Body of pancreas (tissue), 4 donors: ENCODE measurements at places on chromosomes 13 and 19.

DNA sequence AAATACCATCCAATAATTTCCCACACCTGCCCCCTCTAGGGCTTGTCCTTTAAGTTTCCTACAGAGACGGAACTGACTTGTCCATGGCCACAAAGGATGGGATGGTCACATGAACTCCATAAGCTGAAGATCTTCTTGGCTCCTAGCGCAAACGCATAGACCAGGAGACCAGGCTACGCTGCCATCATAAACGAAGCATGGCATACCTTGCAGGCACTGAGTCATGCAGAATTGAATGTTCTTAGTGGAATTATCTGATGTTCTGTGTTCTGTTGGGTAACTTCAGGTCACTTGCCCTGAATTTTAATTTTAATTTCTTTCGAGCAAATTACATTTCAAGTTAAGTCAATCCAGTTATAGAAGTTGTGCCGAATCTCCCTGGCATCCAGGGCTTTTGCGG is 96.4 kb upstream of the STARD13 start:
- H3K36me3 ChIP-seq: no peaks in the 10 kb centered on the region
- peaks cover 82% of the 10 kb centered on the region for H3K4me1 ChIP-seq
- no peak for DNase-seq

GRCh38 chr13:50214514-50214913 is 199.3 kb downstream of the KCNRG start:
- H3K27ac ChIP-seq: no peak overlapping the region
- no peaks in the 10 kb centered on the region for H3K4me1 ChIP-seq

GRCh38 chr13:93226623-93227279 is at the start of gene GPC6:
Gene GPC6, plus strand, starts transcription at chr13:93226807.
- H3K27ac ChIP-seq: no peak within 1 kb of the TSS
- no peaks in the 10 kb centered on the region for H3K27me3 ChIP-seq
- peak within 1 kb of the TSS; percentile 24 for H3K4me3 ChIP-seq
- no peaks in the 10 kb centered on the region for H3K36me3 ChIP-seq
- H3K4me1 ChIP-seq: peaks cover 26% of the 10 kb centered on the region

DNA sequence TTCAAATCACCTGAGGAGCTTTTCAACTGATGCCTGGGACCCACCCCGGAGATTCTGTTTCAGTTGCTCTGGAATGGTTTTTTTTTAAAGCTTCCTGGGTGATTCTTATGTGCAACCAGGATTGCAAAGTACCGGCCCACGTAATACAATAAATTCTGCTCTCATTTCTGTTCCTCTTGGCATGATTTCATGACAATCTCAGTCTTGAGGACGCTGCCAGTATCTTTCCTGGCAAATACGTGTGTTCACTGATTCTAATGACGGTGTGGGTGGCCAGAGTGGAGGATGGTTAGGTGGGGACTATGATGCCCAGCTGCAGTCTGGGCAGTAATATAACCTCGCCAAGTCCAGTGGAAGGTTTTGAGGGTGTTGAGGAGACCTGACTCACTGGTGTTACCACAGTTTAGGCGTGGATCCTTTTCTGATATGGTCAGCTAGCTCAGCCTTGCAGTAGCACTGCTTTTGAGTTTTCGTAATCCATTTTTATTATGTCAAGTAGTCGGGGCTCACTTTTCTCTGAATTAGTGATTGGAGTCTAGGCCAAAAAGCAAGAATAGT is 49.4 kb downstream of the FAM124A start:
- H3K27me3 ChIP-seq: peaks cover 3% of the 10 kb centered on the region
- no peaks in the 10 kb centered on the region for H3K36me3 ChIP-seq
- H3K4me3 ChIP-seq: no peak overlapping the region
- H3K27ac ChIP-seq: no peak overlapping the region
- no peak for DNase-seq

DNA sequence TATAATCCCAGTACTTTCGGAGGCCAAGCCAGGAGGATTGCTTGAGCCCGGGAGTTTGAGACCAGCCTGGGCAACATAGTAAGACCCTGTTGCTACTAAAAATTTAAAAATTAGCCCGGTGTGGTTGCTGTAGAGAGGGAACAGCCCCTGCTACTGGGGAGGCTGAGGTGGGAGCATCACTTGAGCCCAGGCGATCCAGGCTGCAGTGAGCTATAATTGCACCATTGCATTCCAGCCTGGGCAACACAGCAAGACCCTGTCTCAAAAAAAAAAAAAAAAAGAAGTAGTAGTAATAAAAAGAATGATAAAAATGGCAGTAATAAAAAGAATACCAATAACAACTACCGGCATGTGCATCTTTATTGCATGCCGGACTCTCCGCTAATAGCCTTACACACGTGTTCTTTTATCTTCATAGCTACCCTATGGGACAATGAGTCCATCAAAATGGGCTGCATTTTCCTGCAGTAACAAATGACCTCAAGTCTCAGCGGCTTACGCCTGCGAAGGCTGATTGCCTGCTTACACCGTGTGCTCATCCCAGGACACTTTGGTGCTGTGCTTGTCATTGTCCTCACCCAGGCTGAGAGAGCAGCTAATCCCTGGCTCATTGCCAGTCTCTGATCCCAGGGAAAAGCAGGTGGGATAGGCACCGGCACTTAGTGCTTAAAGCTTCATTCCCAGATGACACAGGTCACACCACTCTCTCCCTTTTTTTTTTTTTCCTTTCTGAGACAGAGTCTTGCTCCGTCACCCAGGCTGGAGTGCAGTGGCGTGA is 14.4 kb upstream of the SYCN start:
- H3K4me1 ChIP-seq: no peaks in the 10 kb centered on the region
- no peak overlapping the region for H3K27ac ChIP-seq
- H3K36me3 ChIP-seq: no peaks in the 10 kb centered on the region
- no peak overlapping the region for H3K4me3 ChIP-seq

DNA sequence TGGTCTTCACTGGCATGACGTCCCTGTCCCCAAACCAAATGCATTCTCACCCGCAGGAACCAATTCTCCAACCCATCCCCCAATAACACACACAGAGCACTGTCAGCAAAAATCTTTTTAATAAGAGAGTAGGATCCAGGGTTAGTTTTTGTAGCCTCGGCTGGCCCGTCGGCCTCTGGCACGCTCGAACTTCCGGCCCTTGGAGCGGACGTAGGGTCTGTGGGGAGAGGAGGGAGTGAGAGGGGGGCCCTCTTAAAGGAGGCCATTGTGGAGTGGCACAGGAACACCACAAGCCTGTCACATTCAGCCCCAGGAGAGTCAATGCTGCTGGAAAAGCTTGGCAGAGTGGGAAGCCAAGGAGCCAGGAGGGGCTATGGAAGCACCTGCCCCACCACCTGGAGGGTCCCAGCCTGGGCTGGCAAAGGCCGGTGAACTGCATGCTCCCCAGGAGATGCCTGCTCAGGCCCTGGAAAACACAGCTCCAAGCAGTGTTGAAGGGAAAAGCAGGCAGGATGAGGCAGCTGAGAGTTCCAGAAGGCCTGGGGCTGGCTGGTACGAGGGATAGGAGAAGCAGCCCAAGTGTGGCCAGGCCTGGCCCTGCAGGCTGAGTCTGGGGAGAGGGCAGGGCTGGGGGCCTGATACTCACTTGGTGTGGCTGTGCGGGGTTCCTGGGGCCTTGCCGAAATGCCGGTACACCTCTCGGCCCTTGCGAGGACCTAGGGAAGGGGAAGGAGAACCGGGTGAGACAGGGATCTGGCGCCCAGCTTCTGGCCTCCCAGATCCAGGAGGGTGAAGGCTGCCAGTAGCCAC is 560 bp upstream of the FAM83E start:
- no peak overlapping the region for H3K4me3 ChIP-seq
- peaks cover 37% of the 10 kb centered on the region for H3K4me1 ChIP-seq
- H3K27ac ChIP-seq: peak overlapping the region; percentile 26
- no peaks in the 10 kb centered on the region for H3K27me3 ChIP-seq
- DNase-seq: no peak
- H3K36me3 ChIP-seq: peaks cover 16% of the 10 kb centered on the region

GRCh38 chr19:11736696-11737095 is 2.0 kb downstream of the ZNF823 start:
- no peak overlapping the region for H3K4me3 ChIP-seq
- H3K36me3 ChIP-seq: no peaks in the 10 kb centered on the region
- peak; percentile 7 for DNase-seq
- peak overlapping the region; percentile 94 for H3K27ac ChIP-seq

DNA sequence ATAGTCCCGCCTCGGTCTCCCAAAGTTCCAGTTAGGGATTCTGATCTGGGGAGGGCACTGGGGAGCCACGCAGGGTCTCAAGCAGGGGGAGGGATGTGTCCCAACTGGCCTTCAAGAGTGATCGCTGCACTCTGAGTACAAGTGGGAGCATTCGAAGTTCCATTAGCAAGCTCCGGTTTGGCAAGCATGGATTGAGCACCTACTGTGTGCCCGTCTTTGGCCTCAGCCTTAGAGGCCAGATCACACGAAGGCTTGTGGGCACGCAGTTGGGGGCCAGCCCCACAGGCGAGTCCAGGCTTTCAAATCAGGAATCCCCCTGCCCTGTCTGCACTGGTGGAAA is 32.1 kb upstream of the TCF3 start:
- H3K4me1 ChIP-seq: no peaks in the 10 kb centered on the region
- no peaks in the 10 kb centered on the region for H3K36me3 ChIP-seq
- DNase-seq: no peak

DNA sequence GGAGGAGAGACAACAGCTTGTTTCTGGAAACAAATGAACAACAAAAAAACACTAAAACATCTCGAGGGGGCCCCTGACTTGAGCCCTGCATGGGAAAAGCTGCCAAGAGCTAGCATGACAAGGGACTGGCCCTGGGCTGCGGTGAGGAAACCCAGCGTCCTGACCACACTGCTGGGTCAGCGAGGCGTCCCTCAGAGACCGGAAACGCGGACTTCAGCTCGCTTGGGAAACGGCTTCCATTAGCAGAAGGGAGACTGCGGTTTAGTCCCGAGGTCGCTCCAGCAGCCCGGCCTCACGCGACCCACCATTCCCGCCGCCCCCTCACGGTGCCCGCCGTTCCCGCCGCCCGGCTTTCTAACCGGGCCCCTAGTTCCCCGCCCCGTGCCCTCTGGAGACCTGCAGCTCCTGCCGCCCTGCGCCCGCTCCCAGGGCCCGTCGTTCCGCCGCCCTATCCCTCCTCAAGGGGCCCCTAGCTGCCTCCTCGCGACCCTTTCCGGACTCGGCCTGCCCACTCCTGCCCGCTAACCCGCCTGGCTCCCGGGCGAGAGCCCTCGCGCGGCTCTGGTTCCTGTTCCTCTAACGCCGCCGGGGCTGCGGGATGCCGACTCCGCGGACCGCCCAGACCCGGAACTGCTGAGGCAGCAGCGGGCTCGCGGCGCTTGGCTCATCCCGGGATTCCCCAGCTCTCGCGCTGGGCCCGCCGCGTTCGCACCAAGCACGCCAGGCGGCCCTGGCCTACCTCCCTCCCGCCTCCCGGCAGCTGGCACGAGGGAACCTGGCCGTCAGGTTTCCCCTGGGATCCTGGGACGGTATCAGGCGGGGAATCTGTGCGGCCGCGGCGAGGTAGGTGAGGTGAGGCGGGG is at the start of gene CCDC122:
Gene CCDC122, minus strand, starts transcription at position 849 of the 863 bp plus-strand sequence. CDS start 10,364 bp downstream, outside the sequence.
- H3K4me1 ChIP-seq: peaks cover 12% of the 10 kb centered on the region
- H3K4me3 ChIP-seq: peak within 1 kb of the TSS; percentile 38
- no peaks in the 10 kb centered on the region for H3K36me3 ChIP-seq
- DNase-seq: peak; percentile 89

- H3K36me3 ChIP-seq: no peaks in the 10 kb centered on the region
- no peaks in the 10 kb centered on the region for H3K4me1 ChIP-seq
- no peak overlapping the region for H3K27ac ChIP-seq
- no peak for DNase-seq
These were observed 26.1 kb upstream of the TFDP1 start for GRCh38 chr13:113558461-113558860.

DNA sequence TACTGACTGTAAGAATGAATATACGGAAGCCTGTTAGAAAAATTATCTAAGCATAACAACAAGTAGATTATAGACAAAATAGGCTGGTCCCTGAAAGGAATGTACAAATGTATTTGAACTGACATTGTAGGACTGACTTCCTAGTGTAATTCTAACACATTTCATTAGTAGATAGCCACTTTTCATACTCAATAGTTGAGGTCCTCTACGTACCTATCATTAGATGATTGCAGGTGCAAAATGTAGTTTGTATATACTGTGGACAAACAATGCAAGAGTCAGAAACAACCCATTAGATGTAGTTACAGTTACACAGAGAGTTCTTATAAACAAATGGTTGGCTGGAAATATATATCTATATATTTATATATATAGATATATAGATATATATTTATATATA is 402.3 kb upstream of the SLITRK6 start:
- DNase-seq: no peak
- H3K4me3 ChIP-seq: no peak overlapping the region
- H3K27me3 ChIP-seq: no peaks in the 10 kb centered on the region
- H3K27ac ChIP-seq: no peak overlapping the region
- no peaks in the 10 kb centered on the region for H3K4me1 ChIP-seq

DNA sequence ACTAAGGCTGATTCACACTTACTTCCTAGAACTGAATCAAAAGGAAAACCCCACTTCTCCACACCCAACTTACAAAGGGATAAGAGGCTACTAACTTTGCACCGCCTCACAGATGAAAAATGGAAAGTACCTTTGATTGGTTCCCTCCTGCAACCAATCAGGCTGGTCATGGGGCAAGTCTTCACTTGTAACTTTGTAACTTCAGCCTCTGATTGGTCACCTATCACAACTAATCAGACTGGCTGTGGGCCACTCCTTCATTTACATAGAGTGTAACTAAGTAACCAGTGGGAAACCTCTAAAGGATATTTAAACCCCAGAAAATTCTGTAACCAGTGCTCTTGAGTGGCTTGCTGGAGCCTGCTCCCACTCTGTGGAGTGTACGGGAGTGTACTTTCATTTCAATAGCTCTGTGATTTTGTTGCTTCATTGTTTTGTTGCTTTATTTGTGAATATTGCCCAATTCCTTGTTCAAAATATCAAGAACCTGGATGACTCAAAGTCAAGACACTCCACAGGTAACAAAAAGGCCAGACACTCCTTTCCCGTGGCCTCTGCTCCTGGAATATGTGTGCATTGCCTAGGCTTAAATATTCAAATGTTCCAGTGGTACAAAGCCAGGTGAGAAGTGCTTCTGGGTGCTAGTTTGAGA is 50.5 kb downstream of the RFC3 start:
- H3K27ac ChIP-seq: no peak overlapping the region
- H3K36me3 ChIP-seq: no peaks in the 10 kb centered on the region
- peaks cover 37% of the 10 kb centered on the region for H3K4me1 ChIP-seq
- H3K27me3 ChIP-seq: no peaks in the 10 kb centered on the region
- DNase-seq: no peak

- H3K27me3 ChIP-seq: no peaks in the 10 kb centered on the region
- no peak overlapping the region for H3K4me3 ChIP-seq
These were observed 12.0 kb downstream of the KMT2B start for GRCh38 chr19:35729763-35730162.

DNA sequence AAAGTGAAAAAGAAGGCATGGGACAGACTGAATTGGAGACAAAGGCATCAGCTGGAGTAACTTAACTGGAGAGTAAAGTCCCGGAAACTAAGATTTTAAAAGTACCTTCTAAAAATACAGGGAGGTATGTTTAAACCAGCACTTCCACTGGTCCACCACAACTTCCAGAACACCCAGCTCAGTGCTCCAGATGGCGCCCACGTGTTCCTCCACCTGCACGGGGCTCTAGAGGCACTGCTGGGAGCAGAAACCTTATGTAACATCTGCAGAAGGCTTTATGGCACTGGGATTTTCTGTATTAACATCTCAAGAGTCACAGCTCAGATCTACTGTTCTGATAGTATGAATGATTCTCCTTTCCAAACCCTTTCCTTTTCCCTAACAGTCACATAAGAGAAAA is 252.1 kb downstream of the DCLK1 start:
- no peak overlapping the region for H3K4me3 ChIP-seq
- H3K27ac ChIP-seq: no peak overlapping the region
- no peak for DNase-seq

- H3K27me3 ChIP-seq: no peaks in the 10 kb centered on the region
- no peak overlapping the region for H3K4me3 ChIP-seq
- DNase-seq: no peak
- no peaks in the 10 kb centered on the region for H3K36me3 ChIP-seq
- no peaks in the 10 kb centered on the region for H3K4me1 ChIP-seq
These were observed 68.6 kb upstream of the MIR17HG start for GRCh38 chr13:91278888-91279287.
